Panc1 (cell line): ENCODE measurements at places on chromosomes 7 and 10.

- no peak for DNase-seq
These were observed 78.2 kb upstream of the CHST15 start for GRCh38 chr10:124171561-124171960.

- no peak for DNase-seq
These were observed 242.1 kb upstream of the PPP1R3A start for GRCh38 chr7:114160925-114161324.

DNA sequence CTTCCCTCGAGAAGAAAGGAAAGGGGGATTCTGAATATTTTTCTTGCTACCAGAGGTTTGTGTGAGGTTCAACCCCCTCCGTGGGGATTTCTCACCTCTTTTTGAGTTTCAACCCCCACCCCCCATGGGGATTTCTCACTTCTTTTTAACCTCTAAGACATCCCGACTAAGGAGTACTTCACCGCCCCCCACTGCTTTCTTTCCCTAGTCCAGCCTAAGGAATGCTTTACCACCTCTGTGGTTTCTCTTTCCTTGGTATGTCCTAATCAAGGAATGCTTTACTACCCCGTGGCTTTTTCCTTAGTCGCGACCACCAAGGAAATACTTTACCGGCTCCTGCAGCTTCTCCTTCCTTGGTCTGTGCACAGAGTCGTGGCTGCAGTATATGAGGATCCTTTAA lies 149.4 kb downstream of the LYZL1 start:
- DNase-seq: no peak

- no peak for DNase-seq
These were observed 817 bp downstream of the MLLT10 start for GRCh38 chr10:21534604-21535493.

- DNase-seq: no peak
These were observed 101.7 kb downstream of the LMBR1 start for GRCh38 chr7:156791241-156791640.
